Activated T-helper 1 cell treated with anti-CD3 and anti-CD28 coated beads, Interleukin-2, amount 50 U/mL, for 16 hours (primary cell): ENCODE measurements at places on chromosomes 7 and 10.

GRCh38 chr10:107103174-107104025 is 61.1 kb downstream of the SORCS1 start:
- DNase-seq: no peak

DNA sequence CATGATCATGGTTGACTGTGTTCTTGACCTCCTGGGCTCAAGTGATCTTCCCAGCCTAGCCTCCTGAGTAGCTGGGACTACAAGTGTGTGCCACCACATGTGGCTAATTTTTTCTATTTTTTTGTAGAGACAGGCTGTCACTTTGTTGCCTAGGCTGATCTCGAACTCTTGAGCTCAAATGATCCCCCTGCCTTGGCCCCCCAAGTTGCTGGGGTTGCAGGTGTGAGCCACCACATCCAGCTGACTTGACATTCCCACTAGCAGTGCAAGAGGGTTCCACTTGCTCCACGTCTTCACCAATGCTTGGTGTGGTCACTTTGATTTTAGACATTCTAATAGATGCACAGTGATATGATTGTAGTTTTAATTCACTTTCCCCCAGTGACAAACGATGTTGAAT is 25.1 kb downstream of the CYP26A1 start:
- no peak for DNase-seq

DNA sequence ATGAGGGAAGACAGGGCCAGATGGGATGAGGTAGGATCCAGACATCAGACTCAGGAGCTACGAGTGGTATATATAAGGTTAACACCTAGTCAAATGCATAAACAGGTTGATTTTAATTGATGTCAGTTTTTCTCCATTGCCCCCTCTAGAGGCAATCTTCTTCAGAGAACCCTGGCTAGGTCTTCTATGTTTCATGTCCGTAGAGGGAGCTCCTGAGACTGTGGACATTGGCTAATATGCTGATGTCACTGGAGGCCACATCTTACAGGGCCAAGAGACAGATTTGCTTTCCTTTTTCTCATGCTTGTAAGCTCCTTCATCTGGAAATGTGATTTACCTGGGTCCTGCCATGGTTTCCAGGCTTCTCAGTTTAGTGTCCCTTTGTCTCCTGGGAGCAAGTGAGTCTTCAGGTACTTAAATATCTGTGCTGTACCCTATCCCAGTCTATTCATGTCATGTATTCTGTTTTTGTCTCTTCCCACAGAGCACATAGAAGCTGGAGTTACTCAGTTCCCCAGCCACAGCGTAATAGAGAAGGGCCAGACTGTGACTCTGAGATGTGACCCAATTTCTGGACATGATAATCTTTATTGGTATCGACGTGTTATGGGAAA is 161.6 kb upstream of the PRSS1 start:
- DNase-seq: no peak

DNA sequence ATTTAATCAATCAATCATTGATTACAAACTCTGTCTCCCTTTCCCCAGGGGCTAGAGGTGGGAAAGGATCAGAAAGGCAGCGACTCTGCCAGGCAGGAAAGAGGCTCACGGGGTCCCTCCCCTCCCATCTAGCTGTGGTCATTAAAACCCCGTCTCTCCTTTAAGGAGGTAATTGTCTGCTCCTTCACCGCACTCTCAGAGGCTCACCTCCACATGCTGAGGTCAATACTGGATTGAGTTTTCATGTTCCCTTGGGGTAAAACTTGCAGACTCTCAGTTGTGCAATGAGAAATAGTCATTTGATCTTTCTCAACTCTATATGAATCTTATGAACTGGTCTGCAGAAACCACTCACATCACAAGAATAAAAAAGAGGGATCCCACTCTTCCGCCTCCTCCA is 368.8 kb downstream of the ADRA2A start:
- no peak for DNase-seq

- DNase-seq: no peak
Observed at GRCh38 chr10:117164592-117165537, 26.8 kb upstream of the VAX1 start.

DNA sequence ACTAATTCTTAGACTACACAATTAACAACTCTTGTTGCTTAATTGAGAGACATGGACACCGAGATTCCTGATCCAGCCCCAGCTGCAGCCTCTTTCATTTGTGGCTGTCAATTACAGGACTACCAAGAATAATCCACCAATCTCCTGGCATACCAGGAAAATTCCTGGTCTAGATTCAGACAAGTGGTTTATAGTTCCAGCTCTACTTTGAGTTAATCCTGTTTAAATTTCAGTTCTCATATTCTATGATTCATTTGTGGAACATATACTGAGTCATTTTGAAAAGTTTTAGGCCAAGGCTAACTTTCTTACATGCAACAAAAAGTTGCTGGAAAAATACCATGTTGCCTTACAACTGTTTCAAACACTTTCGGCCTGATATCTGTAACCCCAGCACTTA is 253.5 kb downstream of the MAGI2 start:
- DNase-seq: no peak

- DNase-seq: no peak
Observed at GRCh38 chr10:115969591-115969990, 303.4 kb downstream of the GFRA1 start.

DNA sequence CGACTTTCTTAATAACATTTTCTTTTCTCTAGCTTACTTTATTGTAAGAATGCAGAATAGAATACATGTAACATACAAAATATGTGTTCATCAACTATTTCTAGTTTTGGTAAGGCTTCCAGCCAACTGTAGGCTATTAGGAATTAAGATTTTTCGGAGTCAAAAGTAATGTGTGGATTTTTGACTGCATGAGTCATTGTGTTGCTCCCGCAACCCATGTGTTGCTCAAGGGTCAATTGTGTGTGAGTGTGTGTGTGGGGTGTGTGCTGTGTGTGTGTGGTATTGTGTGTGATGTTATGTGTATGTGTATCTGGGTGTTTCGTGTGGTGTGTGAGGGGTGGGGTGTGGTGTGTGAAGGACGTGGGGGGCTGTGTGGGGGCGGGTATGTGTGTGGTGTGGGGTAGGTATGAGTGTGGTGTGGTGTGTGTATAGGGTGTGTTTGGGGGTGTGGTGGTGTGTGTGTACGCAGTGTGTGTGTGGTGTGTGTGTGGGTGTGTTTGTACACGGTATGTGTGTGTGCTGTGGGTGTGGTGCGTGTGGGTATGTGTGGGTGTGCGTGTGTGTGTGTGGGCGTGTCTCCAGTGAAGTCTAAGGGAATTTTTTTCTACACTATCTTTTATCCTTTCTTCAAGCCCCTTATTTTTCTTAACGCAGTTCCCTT is 60.5 kb downstream of the RSU1 start:
- DNase-seq: no peak

- no peak for DNase-seq
Observed at GRCh38 chr7:94368371-94368791, 26.3 kb upstream of the COL1A2 start.

GRCh38 chr10:60348982-60349381 is 40.7 kb downstream of the ANK3 start:
- DNase-seq: no peak

DNA sequence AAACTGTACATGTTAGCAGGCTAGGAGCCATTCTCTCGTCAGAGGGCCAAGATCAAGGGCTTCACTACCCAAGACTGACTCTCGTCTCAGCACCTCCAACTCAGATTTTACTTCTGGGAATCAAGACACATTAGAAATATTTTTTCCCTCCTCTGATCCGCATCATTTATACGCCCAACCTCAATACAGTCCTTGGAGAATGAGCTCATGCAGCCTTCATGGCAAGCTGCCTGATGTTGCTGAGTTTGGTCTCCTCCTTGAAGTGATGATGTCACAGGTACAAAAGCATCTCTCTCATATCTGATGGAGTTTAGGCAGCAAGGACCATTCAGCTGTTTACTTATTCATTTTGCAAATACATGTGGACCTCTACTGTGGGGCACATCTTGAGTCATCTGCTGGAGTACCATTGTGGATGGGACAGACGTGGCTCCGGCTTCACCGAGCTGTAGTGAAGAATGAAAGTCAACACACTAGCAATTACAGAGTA is 114.0 kb downstream of the BMPER start:
- no peak for DNase-seq

DNA sequence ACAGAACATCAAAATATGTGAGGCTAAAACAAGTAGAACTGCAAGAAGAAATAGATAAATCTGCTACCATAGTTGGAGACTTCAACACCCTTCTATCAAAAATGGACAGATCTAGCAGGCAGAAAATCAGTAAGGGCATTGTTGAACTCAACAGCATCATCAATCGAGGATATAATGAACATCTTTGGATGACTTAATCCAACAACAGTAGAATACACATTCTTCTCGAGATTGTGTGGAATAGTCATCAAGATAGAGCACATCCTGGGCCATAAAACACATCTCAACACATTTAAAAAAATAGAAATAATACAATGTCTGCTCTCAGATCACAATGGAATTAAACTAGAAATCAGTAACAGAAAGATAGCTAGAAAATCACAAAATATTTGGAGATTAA is 9.9 kb downstream of the IGFBP1 start:
- no peak for DNase-seq

DNA sequence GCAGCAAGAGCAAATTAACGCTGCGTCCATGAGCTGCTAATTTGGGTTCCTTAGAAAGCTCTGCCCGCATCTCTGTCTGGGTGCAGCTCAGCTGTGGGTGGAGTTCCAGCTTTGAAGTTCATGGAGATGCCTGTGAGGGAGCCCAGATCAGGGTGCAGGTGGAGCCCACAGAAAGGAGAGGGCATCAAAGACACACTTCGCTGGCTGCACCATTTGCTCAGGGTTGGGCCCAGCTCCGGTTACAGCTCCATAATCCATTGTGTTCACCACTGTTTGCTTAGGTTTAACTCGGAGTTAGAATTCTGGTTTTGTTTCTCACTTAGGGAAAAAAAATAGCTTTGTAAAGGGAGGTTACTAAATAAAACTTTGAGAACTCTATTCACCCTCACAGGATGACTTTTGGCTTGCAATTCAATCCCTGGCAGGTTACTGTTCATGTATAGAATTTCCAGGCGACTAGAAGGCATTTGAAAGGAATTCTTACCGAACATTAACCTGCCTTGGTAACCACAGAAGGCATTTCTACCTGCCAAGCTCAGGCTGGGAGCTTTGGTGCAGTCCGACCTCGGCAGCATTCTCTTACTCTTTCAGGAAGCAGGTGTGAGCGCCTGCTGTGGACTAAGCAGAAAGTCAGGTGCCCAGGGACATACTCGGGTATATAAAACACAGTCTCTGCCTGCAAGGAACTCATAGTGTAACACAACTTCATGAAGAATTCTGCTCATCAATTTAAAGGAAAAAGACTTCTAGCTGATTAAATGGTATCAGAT is 179.5 kb upstream of the RNF32 start:
- DNase-seq: no peak

DNA sequence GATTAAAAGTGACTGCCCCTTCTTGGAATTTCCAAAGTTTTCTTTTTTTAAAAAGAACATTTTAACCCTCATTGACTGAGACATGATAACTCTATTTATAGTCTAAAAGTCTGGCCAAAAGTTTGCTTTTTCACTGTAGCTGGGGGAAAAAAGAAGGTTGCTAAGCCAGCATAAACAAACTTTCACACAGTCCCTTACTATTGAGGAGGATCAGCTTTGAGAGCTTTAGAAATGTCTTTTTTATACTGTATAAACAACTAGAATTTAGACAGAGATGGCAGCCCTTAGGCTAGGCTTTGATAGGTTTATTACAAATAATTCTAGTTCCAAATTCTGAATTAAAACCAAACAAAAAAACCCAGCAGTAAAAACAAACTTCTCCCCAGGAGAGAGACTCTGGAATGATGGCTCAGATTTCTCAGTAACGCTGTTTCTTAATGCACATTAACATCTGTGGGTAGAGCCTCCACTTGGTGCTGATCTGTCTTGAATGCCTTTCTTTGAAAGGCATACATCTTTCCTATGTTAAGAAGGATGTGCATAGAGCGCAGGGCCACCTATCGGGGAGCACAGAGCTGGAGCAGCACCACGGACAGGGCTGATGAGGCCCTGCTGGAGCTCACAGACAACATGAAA is 100.9 kb upstream of the PDLIM1 start:
- no peak for DNase-seq

GRCh38 chr10:80894311-80894791 is 356.6 kb downstream of the SH2D4B start:
- no peak for DNase-seq

DNA sequence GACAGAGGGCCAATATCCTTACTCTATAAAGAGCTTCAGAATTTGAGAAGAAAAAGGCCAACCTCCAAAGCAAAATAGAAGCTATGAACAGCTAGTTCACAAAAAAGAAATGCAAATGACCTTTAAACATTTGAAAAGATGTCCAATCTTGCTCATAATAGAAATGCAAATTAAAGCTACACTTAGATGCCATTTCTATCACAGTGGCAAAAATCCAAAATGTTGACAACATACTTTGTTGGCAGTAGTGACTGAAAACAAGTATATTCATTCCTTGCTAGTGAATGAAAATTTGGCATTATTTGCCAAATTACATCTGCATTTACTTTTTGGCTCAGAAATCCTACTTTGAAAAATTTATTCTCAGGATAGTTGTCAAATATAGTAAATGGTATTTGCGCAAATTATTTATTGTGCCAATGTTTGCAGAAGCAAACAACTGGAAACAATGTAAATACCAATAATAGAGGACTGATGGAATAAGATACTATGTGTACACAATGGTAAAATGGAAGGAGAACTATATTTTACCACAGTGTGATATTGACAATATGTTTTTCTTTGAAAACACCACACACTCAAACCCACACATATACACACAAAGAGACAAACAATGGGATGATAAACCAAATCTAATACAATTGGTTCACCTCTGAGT is 9.4 kb downstream of the TMEM106B start:
- DNase-seq: no peak

DNA sequence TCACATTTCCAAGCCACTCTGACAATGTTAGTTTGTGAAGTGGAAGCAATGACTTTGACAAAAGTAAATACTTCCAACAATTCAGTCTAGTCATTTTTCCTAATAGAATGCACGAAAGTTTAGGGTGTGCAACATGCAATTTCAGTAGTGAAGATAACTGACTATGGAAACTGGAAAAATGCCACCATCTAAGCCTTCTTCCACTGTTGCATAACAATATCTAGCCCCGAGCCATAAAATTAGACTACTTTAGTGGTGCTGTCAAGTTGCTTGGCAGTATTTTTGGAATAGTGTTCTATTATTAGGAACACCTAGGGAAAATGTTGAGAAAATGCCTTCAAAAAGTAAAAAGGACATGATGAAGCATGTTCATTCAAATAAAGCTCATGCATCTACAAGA is 17.9 kb downstream of the SEMA3A start:
- no peak for DNase-seq

- DNase-seq: no peak
Observed at GRCh38 chr10:3946234-3947229, 161.5 kb upstream of the KLF6 start.

DNA sequence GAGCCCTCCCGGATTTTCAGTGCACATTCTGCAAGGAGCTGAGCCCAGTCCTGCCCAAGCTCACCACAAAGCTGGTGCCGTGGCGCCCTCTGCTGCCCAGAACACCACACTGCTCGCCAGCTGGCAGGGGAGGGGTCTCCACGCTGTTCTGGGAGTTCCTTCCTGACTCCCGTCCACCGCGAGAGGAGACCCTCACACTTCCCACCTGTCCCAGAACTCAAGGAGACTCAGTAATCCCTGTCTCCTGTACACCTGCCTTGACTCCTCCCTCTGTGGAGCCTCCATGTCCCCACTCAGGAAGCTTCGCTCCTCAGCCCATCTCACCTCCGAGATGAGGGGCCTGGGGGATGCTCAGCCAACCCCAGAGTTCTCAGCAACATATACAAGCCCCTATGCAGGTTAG is 11.3 kb downstream of the C10orf105 start:
- DNase-seq: peak; percentile 43

- no peak for DNase-seq
Observed at GRCh38 chr10:92538231-92538958, 35.5 kb downstream of the IDE start.
